ENCODE measurements at places on chromosomes 5 and 9.

- no peak for DNase-seq
These were observed 63.7 kb downstream of the DENND4C start for GRCh38 chr9:19294219-19294618.

DNA sequence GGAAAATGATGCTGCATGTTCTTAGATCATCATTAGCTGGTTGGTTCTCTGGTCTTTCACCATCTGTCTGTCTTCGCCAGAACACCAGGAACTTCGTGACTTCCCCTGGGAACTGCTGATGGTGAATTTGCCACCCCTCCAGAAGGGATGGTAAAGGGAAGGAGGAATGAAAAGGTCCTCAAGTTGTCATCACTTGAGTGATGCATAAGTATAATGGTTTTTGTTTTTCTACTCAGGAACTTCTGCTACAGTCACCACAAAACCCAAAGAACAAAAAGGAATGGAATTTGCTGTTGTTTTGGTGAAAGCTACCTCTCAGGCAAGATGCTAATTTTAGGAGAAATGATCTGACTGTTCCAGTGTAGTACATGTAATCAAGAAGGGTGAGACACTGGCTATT lies 328.4 kb downstream of the ARHGEF28 start:
- DNase-seq, result peak; percentile 26

- DNase-seq, result no peak
These were observed 18.3 kb downstream of the DOCK2 start for GRCh38 chr5:169655353-169655752.

- no peak for DNase-seq
These were observed 54.4 kb downstream of the GNAQ start for GRCh38 chr9:77977210-77977611.

DNA sequence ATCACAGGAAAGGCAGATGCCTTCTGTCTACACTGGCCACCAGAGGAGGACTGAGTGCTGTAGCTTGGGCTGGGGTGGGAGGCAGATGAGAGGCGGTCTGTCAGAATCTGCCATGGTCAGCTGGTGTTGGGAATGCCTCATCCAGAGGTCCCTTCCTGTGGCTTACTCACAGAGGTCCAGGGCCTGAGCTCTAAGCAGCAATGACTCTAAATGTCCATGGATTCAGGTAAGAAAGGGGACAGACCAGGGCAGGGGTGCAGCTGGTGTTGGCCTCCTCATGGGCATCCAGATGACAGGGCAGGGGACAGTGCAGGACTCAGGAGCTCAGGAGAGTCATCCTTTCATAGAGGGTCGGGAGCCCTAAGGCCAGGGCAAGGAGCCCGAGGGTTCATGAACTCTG lies 165.0 kb downstream of the ICE1 start:
- DNase-seq, result no peak

- DNase-seq, result no peak
These were observed 110.1 kb upstream of the TLE4 start for GRCh38 chr9:79461712-79462111.

- no peak for DNase-seq
These were observed 43.2 kb upstream of the RICTOR start for GRCh38 chr5:39117401-39117800.

GRCh38 chr5:131375351-131375750 lies 111.5 kb downstream of the CDC42SE2 start:
- DNase-seq, result no peak

- no peak for DNase-seq
These were observed 9.5 kb upstream of the BARX1 start for GRCh38 chr9:93964685-93965084.

DNA sequence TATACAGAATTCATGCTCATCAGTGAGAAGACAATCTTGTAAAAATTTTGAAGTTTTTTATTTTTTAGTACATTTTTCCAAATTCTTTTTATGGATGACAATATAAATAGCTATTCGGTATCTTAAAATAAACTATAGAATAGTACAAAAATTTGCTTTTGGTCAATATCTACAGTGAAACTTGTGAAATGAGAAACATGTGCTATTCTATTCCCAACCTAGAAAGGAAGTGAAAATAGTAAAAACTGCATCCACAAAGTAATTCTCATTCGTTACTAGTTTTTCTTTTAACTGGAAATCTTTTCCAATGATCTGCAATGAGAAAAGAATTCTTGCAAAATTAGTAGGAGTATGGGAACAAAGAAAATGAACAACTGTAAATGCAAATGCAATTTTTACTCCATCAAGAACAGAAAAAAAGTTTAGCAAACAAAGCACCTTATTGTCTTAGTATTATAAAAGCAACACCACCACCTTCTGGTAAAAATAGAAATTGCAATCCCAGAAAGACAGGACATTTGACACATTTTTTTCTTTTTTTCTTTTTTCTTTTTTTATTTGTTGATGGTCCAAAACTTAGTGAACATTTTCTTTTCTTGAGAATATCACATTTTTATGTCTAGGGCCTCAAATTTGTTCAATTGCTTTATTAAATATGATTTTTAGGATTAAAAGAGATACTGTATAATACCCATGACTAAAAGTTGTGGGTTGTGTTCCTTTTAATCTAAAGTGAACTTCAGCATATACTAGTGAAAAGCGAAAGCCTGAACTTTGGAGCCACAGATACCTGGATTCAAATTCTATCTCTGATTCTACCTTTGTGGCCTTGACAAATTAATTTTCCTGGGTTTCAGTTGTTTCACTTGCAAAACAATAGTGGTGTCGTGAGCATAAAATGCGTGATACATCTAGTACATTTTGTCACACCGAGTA lies 72.3 kb downstream of the SLCO4C1 start:
- DNase-seq, result no peak

DNA sequence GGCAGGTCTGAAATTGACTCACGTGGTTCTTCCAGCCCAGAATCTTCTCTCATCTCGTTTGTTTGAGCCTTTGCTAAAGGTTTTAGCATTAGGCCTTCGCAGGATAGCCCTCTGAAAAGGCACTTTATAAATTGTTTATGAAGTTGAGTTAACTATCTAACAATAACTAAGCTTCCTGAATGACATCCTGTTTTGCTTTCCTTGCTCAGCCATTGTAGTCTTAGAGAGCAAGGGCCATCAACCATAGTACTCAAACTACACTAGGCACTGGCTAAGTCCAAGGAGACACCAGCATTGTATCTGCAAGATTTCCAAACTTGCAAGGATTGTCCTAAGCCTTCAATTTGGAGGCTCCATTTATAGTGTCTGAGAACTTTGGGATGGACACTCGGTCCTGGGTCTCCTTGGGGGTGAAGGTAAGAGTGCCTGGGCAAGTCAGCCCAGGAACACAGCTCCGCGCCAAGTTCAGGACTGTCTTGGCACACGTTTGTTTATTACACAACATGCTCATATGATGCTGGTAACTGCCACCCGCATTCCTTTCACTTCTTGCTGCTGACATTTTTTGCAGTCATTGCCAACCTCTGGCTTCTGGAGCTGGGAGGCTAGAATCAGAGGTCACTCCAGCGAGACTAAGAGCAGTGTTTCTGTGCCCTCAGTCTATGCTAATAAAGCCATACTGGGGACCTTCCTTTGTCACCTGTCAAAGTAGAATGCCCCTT lies 151.1 kb downstream of the ESM1 start:
- no peak for DNase-seq

GRCh38 chr9:94977416-94977815 lies 250.9 kb downstream of the AOPEP start:
- no peak for DNase-seq

GRCh38 chr5:3139499-3139931 lies 388.0 kb upstream of the IRX2 start:
- DNase-seq, result no peak

DNA sequence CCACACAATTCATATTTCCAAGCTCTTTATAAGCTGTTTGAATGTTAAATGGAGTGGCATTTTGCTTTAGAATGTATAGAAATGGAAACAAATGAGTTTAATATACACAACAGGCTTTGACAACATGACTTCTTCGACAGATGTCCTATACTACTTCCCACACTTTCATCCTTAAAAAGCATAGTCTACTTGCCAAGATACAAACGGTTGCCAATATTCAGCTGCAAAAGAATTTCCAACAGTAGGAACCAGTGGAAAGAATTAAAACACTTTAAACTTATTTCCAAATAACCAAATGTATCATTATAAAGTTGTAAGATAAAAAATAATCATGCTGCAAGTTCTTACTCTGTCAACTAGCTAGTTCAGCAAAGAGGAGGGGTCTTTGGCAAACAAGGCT lies 456.4 kb downstream of the PDE4D start:
- no peak for DNase-seq

DNA sequence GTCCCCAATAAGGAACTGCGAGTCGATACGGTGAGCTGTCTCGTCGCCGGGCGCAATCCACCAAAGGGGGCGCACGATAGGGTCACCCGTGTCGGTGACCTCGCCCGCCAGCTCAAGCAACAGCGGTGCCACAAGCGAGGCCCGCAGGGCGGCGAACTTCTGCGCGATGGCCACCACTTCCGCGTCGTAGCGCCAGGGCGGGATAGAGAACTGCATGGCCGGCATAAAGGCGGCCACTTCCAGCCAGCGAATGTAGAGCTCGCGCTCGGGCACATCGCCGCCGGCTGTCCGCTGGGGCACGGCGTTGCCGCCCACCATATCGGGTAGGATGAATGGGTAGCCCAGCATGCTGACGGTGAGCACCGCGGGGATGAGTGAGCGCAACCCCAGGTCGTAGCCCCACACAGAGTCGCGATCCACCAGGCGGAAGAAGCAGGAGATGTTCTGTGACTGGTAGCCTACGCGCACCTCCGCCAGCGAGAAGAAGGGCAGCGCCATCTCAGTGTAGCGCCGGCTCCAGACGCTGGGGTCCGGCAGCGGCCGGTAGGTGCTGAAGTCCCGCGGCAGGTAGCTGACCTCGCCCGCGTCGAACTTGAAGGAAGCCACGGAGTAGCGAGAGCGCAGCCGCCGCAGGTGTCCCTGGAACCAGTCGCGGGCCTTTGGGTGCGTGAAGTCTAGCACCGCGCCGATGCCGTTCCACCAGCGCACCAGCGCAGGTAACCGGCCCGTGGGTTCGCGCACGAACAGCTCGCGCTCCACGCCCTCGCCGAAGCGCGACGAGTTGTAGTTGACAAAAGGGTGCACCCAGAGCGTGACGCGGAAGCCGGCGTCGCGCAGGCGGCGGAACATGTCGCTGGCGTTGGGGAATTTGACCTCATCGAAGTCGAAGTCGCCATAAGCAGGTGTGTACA lies 5.5 kb downstream of the MYORG start:
- no peak for DNase-seq

DNA sequence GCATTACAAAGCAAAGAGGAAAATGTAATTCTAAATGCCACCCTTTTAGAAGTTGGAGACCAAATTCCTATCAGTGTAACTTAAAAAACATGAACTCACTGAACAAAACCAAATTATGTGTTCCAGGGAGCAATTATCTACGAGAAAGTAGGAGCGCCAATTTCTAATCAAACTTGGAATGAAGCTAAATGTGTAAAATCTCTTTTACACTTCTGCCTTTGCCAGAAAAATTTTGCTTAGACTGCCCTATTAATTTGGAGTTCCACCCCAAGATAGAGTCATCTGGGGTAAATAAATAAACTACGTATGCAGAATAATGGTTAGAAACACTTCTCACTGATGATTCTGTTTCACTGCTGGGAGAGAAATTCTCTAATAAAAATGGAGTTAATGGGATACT lies 825.6 kb downstream of the MTRR start:
- no peak for DNase-seq

GRCh38 chr5:81534441-81534840 lies 140.5 kb upstream of the ACOT12 start:
- DNase-seq, result no peak

Measured in NCI-H2171 (cell line).